ENCODE measurements at places on chromosomes 7 and 10. TPM values are rescaled to one million over a fixed set of nuclear protein-coding genes. Genes with fewer than 3 reads are reported as not detected.

- no peaks in the 10 kb centered on the region for H3K27me3 ChIP-seq
- no peak for DNase-seq
- no peak overlapping the region for H3K4me3 ChIP-seq
- H3K27ac ChIP-seq: no peak overlapping the region
- peaks cover 5% of the 10 kb centered on the region for H3K36me3 ChIP-seq
Observed at GRCh38 chr7:55498142-55498541, 74.2 kb downstream of the VOPP1 start.

GRCh38 chr7:1516586-1517251 lies 12.5 kb upstream of the INTS1 start:
- H3K27me3 ChIP-seq: no peaks in the 10 kb centered on the region
- H3K36me3 ChIP-seq: no peaks in the 10 kb centered on the region
- DNase-seq: no peak
- H3K27ac ChIP-seq: no peak overlapping the region

Gene FEZF1
- not detected for polyA plus RNA-seq

DNA sequence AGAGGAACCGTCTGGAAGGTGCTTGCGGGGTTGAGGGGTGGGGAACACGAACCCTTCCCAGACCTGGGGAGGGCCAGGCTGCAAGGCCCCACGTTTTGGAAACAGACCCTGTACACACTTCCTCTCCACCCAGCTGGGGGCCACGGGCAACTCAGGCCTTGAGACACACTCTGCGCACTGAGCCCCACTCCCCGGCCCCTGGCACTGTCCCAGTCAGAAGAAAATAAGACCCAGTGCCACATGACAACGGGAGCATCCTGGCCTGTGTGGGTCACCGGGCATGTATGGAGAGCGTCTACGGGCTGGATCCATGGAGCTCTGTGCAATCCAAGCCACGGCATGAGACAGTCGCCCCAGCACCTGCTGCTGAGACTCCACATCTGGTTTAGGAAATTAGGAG lies 63.7 kb downstream of the CARD11 start:
- H3K27ac ChIP-seq: no peak overlapping the region
- H3K4me1 ChIP-seq: no peaks in the 10 kb centered on the region
- H3K27me3 ChIP-seq: no peaks in the 10 kb centered on the region
- peak; percentile 9 for DNase-seq
- no peaks in the 10 kb centered on the region for H3K36me3 ChIP-seq

DNA sequence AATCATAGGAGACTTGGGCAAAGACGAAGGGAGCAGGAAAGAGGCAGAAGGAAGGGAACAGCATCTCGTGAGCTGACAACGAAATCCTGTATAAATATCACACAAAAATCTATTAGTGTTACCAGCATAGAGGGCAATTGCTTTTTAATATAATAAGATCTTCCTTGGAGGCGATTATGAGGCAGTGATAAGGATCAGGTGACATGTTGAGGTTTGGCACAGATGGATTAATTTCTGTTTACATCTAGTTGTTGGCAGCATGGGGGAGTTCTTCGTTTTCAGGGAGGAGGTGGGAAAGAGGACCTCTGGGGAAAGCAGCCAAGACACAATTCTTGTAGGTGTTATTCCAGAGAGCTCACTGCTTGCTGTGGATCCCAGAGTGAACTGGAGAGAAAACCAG lies 163.8 kb downstream of the PLXNA4 start:
- no peak overlapping the region for H3K27ac ChIP-seq
- no peaks in the 10 kb centered on the region for H3K36me3 ChIP-seq
- DNase-seq: no peak
- no peaks in the 10 kb centered on the region for H3K4me1 ChIP-seq
- no peaks in the 10 kb centered on the region for H3K27me3 ChIP-seq

DNA sequence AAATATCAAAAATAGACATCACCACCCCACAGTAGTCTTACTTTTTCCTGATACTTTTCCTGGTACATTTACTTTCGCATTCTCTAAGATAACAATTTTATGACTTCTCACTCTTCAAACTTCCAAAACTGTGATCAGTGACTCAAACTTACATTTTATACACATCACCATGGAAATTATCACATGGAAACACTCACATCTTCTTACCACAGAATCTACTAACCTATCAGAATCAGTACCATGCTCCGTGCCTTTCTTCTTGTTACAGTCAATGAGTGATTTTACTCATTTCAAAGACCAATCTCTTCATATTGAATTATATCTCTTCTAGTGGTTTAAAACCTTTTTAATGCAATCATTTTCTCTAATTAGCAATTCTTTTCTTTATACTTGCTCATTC lies 120.3 kb downstream of the PTEN start:
- H3K27ac ChIP-seq: no peak overlapping the region
- no peak for DNase-seq
- H3K4me3 ChIP-seq: no peak overlapping the region
- no peaks in the 10 kb centered on the region for H3K27me3 ChIP-seq
- no peaks in the 10 kb centered on the region for H3K36me3 ChIP-seq

- no peaks in the 10 kb centered on the region for H3K4me1 ChIP-seq
- no peak for DNase-seq
- no peaks in the 10 kb centered on the region for H3K36me3 ChIP-seq
- no peak overlapping the region for H3K27ac ChIP-seq
Observed at GRCh38 chr10:107280293-107280692, 115.8 kb upstream of the SORCS1 start.

DNA sequence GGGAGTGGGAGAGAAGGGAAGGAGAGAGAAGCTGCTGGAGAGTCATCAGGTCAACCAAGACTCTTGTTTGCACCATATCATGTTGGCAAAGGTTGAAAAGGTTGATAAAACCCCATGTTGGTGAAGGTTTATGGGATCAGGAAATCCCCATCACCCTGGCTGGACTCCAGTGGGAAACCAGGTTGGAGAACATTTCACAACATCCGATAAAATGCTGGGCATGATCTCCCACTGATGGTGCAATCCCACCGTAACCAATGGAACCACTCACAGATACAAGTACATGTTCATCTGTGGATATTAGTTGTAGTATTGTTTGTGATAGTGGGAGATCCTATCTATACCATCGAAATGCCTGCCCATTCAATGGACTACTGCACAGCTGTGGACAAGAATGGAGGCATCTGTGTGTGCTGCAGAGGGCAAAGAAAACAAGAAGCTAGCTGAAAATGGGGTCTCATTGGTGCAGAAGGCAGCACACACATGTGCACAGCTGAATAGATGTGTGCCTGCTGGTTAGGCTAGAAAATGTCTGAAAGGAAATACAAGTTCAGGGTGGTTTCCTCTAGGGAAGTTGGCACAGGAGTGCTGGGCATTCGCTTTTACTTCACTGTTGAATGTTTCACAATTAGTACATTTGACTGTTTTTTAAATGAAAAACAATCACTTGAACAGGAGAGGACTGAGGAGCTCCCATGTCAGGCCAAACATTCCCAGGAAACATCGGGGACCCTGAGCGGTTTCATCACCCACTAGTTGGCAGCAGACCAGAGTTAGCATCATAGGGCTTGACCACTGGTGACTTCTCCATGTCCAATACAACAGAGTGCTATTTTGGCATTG lies 80.4 kb upstream of the MGMT start:
- H3K4me3 ChIP-seq: no peak overlapping the region
- no peak for DNase-seq
- no peak overlapping the region for H3K27ac ChIP-seq

DNA sequence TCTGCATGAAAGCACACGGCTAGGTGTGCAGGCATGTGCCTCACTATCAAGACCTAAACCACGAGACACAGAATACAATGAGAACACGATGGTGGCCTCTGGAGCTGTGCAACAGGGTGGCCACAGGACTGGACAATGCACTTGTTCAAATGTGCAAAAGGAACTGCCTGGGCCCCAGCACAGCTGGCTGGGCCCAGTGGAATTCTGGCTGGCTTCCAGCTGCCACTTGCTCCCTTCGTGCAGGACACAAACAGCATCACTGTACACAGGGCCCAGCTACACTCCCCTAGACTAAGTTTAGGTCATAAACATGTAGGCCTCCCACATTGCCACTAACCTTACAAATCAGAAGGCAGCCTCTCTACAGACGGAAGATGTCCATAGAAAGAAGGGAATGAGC lies 23.4 kb downstream of the DOCK4 start:
- H3K4me3 ChIP-seq: no peak overlapping the region
- H3K27me3 ChIP-seq: no peaks in the 10 kb centered on the region
- no peaks in the 10 kb centered on the region for H3K36me3 ChIP-seq
- peak; percentile 26 for DNase-seq
- peaks cover 18% of the 10 kb centered on the region for H3K4me1 ChIP-seq

GRCh38 chr7:149683898-149684297 lies 89.5 kb downstream of the ZNF467 start:
- no peak overlapping the region for H3K4me3 ChIP-seq
- H3K4me1 ChIP-seq: peaks cover 7% of the 10 kb centered on the region
- no peak overlapping the region for H3K27ac ChIP-seq
- no peaks in the 10 kb centered on the region for H3K36me3 ChIP-seq
- no peak for DNase-seq

Data from adrenal gland (tissue), 19 donors.